ENCODE measurements at places on chromosomes 5 and 9.

DNA sequence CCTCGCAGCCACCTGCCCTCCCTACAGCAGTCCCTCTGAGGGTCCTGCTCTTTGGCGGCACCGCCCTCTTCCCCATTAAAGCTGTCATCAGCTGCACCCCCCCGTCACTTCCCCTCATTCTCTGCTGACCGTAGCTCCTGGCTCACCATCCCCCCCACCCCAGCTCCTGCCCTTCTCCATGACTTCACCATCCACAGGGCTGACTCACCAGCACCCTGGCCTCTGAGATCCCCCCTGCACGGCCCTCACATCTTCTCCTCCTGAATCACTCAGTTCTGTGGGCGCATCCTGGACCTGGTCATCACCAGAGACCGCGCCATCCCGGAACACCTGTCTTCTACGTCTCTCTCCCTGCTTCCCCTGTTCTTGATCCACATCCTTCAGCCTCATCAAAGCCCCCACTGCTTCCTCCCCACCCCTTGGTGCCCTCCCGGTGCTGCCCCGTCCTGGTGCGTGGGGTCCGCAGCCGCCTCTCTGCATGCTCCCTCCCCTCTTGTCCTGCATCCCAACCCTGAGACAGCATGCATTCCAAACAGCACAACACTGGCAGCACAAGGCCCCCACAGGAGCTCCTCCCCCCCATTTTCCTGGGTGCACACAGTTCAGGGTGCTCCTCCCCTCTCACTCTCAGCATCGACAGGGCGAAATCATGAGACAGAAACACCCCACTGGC is 12.9 kb downstream of the FLT4 start:
- no peak for DNase-seq

DNA sequence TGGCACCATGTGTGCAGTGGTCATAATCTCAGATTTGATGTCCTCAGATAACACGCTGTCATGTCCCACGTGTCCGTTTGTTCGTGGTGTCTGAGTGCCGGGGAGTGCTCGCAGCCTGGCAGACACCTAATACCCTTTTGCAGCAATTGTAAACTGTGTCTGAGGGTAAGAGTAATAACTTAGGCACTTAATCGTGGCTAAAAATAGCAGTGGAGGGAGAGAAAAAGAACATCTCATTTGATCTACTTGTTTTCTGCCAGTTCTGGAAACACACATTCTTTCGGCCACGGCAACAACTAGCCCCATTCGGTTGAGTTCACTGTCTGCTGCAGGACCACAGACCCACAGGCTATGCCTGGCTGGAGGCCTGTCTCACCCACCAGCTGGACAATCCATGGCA is 16.5 kb downstream of the ADCY2 start:
- no peak for DNase-seq

- no peak for DNase-seq
Observed at GRCh38 chr5:171482434-171482730, 62.9 kb downstream of the FGF18 start.

DNA sequence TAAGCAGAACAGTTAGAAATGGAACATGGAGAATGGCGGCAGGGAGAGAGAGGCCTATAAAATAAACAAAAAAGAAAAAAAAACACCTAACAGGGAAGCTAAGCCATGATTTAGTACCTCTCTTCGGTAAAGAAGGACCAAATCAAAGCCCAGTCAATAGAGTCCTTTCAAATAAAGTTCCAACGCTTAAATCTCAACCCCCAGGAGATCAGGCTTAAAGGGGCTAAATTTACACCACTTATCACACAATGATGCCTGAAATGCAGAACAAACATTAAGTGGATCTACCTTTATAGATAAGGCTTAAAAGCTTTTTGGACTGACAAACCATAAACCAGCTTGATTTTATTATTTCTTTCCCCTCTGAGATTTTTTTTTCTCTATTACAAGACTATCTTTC is 66.3 kb downstream of the PRELID2 start:
- DNase-seq, result no peak

GRCh38 chr5:34905564-34905963 is 9.7 kb downstream of the RAD1 start:
- DNase-seq, result no peak

DNA sequence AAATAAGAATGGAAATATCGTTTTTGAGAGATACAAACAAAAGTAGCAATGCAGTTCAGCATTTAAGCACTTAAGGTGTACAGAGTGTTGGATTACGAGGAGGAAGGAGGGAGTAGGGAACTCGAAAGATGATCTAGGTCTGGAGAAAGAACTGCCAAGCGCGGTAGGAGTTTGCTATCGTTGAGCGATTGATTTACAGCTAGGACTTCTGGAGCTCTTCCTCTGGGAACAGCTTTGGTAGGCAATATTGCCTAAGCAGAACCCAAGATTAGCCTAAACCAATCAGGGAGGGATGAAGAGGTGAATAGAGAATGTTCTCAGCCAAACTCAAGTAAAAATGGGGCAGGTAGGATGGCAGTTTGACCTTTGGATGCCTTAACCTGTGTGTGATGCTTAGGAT is 965 bp downstream of the CLTA start:
- no peak for DNase-seq

DNA sequence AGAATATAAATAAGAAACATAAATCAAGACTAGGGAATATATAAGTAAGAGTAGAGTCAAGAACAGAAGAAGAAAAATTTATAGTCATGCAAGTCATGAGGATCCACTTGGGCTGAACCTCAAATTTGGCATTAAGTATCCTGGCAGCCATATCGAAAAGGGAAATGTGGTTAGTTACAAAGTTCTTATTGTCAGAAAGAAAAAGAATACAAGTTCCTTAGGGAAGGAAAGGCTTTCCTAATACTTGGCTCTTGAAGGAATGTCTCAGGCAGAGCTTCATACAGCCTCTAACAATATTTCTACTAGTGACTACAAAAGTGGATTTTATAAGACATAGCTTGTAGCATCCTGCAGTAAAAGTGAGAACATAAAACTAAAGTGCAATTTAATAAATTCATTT is 45.4 kb downstream of the TMEM252 start:
- no peak for DNase-seq

GRCh38 chr9:112552229-112553056 is 65.8 kb downstream of the KIAA1958 start:
- no peak for DNase-seq

GRCh38 chr9:81113453-81114124 is 575.8 kb downstream of the TLE1 start:
- DNase-seq, result no peak

GRCh38 chr5:146233441-146233840 is 30.0 kb downstream of the RBM27 start:
- no peak for DNase-seq

- DNase-seq, result no peak
Observed at GRCh38 chr5:149831492-149831891, 101.4 kb downstream of the PPARGC1B start.

DNA sequence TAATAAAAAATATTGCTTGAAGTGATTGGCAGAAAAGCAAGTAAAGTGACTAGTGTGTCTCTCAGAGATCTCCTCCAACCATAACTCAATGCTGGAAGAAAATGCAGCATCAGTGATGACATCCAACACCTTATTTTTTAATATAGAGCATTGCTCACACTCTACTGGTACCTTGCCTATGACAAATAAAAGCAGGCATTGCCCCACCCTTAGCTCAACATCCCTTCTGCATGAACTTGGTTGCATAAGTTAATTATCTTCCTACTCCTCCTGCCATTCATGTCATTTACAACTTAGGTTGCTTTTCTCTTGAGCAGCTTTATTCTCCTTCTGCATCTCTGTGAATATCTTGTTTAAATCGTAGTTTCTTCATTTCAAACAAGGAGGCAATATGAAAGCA is 41.2 kb downstream of the FEM1C start:
- DNase-seq, result no peak

GRCh38 chr5:141753143-141753970 is 71.3 kb upstream of the ARAP3 start:
- no peak for DNase-seq

DNA sequence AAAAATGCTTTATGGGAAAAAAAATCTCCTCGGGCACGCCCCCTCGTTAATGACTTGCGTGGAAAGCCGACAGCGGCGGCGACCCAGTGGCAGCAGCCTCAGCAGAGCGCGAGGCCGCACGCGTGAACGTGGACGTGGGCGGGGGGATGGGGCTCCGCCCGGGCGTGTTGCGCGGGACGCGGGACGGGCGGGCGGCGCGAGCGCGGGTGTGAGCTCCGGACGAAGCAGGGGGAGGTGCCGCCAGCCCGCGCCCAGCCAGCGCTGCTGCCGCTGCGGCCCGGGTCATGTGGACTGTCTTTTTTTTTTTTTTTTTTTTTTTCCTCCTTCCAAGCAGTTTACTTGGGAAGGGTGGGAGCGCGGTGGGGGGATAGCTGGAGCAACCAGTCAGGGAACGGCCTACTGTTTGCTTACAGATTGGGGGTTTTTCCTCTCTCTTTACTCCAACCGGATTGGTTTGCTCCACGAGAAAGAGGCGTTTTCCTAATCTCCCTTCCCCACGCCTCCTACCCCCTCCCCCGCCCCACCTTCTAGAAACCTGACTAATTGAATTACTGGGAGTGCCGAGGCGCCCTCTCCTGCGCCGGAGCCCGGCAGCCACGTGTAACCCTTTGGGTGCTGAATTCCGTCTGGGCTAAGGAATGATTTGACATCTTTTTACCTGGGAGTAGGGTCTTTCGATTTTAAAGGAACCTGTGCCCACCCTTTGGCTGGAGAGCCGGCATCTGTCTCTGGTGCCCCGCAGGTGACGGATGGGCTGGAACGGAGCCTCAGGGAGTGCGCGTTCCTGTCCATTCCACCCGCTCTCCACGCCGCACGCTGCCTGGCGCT is 1.7 kb upstream of the EFNA5 start:
- DNase-seq, result peak; percentile 97

DNA sequence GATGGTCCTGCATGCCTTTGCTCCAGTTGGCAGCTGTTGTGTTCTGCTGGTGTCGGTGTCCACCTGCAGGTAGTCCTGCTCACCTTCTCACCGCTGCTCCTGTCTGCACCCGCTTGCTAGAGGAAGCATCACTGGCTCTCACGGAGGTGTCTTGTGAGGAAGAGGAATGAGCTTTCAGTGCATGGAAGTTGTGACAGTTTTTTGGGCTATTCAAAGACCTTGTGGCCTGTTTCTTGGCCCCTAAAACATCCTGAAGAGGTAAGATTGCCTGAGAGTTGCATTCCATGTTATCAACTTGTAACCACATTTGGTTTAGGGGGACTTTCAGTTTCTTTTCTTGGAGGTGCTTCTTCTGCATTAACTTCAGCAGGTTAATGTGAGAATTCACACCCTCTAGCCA is 85.6 kb downstream of the MACROH2A1 start:
- no peak for DNase-seq

GRCh38 chr9:2655411-2655901 is 33.9 kb downstream of the VLDLR start:
- DNase-seq, result no peak

DNA sequence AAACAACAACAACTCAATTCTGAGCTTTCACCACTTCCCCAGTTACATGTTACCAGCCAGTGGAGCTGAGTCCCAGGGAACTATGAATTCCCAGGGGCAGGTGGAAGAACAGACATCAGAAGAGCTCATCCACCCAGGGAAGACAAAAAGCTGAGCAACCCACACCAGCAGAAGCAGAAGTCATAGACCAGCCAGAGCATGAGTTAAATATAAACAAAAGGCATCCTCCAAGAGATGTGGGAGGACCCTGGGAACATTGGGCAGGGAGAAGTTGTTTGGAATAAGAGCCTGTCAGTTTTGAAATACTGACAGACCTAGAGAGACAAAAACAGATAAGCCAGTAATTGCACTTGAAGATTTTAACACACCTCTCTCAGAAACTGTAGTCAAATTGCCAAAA is 102.3 kb upstream of the LMX1B start:
- DNase-seq, result no peak

GRCh38 chr5:62575489-62575888 is 3.1 kb upstream of the LRRC70 start:
- DNase-seq, result no peak

GRCh38 chr9:13447843-13448422 is 168.4 kb upstream of the MPDZ start:
- DNase-seq, result no peak

DNA sequence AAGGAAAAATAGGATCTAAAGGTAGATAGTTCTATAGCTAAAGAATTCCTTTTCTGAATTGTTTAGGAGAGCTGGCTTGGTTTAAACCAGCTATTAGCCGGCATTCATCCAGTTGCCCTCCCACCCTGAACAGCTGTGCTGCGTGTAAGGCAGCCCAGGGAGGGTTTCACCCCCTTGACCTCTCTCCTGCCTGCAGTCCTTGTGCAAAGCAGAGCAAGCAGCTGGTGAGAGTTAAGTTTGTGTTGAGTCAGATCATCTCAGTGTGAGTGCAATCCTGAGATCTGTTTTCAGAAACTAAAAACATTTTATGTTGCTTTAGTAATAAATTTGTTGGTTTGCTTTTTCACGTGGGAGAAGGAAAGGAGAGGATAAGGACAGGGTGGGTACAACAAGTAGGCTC is 13.0 kb downstream of the SLC25A25 start:
- peak; percentile 28 for DNase-seq

DNA sequence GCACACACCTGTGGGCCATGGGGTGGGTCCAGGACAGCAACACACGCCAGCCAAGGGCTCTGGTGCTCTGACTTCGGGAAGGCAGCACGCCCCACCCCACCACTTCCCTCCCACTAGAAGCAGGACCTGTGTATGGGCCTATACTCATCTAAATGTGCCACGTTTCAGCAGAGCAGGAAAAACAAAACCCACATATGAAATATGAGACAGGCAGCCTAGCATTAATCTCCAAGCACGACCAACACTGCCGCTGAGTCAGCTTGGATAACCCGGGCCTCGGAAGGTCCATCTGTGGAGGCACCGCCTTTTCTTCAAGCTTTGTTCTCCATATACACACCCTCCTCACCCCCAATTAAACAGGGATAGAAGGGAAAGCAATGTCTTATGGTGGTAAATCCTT is 203.1 kb downstream of the ROR2 start:
- DNase-seq, result peak; percentile 66

DNA sequence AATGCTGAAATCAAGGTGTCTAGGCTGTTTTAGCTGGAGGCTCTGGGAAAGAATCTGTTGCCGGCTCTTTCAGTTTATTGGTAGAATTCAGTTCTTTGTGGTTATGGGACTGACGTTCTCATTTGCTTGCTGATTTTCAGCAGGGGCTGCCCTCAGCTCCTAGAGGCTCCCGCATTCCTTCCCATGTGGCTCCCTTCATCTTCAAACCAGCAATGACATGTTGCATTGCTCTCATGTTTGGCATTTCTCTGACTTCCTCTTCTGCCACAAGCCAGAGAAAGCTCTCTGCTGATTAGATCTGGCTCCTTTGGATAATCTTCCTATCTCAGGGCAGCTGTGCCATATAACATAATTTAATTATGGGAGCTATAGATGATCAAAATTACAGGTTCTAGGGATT is 360.3 kb downstream of the LRRC70 start:
- no peak for DNase-seq

- no peak for DNase-seq
Observed at GRCh38 chr5:108545301-108545700, 163.4 kb upstream of the FBXL17 start.

- no peak for DNase-seq
Observed at GRCh38 chr9:94643176-94643575, 3.9 kb upstream of the FBP1 start.

- DNase-seq, result no peak
Observed at GRCh38 chr5:80884929-80885328, 75.2 kb upstream of the RASGRF2 start.

- peak; percentile 34 for DNase-seq
Observed at GRCh38 chr5:142012792-142013388, at the start of gene GNPDA1. Gene GNPDA1, minus strand, starts transcription at chr5:142013027. Its CDS starts 992 bp downstream, at chr5:142012035.
